Activated T-cell treated with anti-CD3 and anti-CD28 coated beads for 1 hour (primary cell): ENCODE measurements at places on chromosomes 16 and 17.

DNA sequence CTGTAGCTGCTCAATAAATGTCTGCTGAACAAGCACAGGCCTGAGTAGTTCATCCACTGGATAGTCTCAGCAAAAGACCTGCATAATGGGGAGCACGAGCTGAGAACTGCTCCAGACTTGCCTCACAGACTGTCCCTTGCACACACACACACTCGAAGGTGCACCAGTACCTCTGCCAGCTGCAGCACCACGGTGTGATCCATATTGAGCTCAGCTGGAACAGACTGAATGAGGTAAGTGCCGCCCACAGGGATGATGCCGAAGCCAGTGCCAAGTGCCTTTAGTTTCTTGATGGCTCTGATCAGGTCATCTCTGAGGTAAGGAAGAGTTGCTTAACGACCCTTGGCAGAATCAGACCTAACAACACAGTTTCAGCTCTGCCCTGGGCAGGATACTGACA lies 11.6 kb downstream of the SNF8 start:
- no peak for DNase-seq

GRCh38 chr17:5675625-5676421 lies 91.5 kb upstream of the NLRP1 start:
- DNase-seq = no peak

DNA sequence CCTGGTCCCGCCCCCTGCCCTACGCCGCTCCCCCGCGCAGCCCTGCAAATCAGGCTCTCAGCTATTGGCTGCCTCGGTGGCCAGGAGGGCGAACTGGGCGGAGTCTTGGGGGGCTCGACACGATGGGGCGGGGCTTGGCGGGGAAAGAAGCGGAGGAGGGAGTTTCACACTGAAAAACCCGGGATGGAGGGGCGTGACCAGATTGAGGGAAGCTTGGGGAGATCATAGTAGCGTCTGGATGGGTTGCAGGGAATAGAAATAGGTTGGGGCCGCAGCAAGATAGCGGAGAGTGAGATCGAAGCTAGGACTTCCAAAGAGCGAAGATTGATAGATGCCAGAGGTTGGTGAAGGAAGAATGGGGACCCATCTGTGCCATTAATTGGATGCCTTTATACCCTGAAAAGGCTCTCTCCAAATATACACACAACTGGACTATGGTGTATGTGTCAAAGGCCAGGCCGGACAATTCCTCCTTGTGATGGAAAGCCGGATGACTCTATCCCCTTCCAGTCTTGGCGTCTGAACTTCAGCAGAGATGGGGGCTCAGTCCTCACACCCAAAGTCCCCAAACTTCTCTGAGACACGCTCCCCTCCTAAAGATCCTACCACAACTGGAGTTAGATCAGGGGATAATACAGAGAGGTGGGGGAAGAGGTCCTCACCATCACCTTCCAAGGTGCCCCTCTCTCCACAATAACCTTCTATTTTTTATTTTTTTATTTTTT lies 376 bp upstream of the STAC2 start:
- peak; percentile 44 for DNase-seq

DNA sequence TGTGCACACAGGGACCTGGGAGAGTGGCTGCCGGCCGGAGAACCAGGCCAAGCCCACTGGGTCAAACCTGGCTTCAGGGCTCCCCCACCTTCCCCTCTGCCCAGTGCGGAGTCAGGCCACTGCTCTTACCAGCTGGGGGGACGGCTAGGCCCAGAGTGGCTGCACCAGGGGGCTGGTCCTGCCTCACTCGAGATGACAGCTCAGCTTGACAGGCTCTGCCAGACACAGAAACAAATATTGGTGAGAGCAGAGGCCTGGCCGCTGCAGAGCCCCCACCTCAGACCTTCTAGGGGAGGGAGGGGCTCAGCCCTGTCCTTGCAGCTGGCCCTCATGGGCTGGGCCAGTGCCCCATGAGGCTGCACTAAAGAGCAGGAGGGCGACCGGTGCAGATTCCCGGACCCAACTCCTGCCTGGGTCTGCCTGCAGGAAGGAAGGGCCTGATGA lies 4.5 kb downstream of the NUDT16L1 start:
- DNase-seq = no peak

- no peak for DNase-seq
Observed at GRCh38 chr17:77826132-77826873, 132.2 kb upstream of the TNRC6C start.

GRCh38 chr16:83785455-83785854 lies 22.3 kb upstream of the HSBP1 start:
- DNase-seq = no peak

- DNase-seq = no peak
Observed at GRCh38 chr17:28657756-28658155, 4.0 kb downstream of the SDF2 start.
